ENCODE measurements at places on chromosomes 11 and 22.

GRCh38 chr22:28034145-28034759, 115.2 kb upstream of the PITPNB start:
- no peak for DNase-seq

GRCh38 chr11:64864473-64865285, 13.7 kb downstream of the EHD1 start:
- no peak for DNase-seq

- DNase-seq: no peak
Measured at GRCh38 chr22:29317827-29318454, 2.4 kb upstream of the RASL10A start.

DNA sequence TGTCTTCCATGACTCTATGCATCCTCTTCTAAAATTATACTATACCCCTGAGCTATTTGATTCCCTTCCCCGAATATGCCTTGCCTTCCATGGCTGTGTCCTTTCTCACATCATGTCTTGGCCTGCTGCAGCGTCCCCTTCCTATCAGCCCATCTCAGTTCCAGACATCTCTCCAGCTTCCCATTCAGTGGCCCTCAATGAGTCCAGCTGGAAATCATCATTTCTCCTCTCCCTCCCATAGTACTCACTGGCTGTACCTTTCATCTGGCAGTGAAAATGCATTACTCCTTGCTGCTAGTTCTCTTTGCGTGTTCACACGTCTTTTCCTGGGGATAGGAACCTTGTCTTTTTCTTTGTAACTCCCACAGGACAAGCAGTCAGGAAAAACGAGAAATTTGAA, 486.8 kb downstream of the NTM start:
- no peak for DNase-seq

GRCh38 chr11:65609229-65609628, 4.8 kb downstream of the MAP3K11 start:
- DNase-seq: no peak

DNA sequence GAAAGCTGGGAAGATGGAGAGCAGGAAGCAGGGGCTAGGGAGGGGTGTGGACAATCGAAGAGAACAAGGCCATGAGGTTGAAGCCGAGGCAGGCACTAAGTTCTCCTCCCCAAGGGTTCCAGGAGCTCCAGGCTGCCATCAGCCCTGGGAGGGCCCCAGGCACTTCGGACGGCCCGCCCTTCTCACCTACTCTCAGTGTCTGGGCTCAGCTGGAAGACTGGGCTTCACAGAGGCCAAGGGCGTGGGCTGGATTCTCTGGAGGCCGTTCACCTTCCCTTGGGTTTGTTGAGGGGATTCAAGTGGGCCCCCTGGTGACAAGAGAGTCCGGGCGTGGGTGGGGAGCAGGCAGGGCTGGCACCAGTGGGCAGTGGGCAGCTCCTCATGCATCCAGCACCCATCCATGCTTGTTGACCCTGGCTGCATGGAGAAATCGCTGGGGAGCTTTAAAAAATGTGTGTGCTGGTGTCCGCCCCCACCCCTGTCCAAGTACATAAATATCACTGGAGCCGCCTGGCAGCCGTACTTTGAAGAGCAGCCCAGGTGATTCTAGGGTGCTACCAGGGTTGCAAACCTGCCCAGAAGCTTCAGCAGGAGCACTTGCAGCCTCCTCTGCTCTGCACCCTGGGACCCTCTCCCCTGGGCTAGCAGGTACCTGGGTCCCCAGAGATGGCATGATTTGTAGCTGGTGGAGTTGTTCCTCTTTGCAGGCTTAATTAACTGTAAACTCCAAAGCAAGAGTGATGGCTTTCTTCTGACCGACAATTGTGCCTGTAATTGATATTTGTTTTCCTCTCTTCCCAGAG, 74.3 kb downstream of the RTL6 start:
- DNase-seq: no peak

GRCh38 chr11:1305501-1306056, 3.9 kb downstream of the TOLLIP start:
- DNase-seq: no peak

GRCh38 chr11:62543680-62544444, 2.7 kb downstream of the AHNAK start:
- DNase-seq: no peak

DNA sequence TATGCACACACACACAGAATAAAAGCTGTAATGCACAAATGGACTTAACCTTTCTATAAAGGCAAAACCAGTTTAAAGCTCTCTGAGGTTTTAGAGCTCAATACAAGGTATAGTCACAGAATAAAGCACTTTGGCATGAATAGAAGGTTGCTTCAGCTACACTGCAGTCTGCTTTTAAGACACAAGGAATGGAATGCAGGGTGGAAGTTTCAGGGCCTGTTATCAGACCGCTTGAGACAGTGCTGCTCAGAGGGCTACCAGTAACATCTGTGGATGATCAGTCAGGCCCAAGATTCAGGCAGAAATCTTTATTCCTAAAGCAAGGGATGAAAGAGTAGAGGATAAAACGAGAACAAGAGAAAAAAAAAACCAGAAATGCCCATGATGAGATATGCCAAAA, 46.7 kb downstream of the CD44 start:
- DNase-seq: no peak

All from DMS79 treated with DMSO at 0.1 percent for 48 hours (cell line).